ENCODE measurements at places on chromosomes 16 and 17.

DNA sequence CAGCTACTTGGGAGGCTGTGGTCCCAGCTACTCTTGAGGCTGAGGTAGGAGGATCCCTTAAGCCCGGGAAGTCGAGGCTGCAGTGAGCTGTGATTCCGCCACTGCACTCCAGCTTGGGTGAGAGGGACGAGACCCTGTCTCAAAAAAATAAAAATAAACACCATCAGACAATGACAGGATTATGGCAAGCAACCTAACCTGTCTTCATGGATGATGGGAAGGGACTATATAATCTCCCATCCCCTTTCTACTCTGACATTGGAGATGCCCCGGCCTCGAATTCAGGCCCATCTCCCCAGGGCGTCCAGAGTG, 893 bp downstream of the TRIM25 start:
- no peak for DNase-seq

- DNase-seq: no peak
Measured at GRCh38 chr17:8503807-8504206, 68.1 kb downstream of the NDEL1 start.

GRCh38 chr17:38701504-38702165, 3.4 kb upstream of the MLLT6 start:
- peak; percentile 79 for DNase-seq

DNA sequence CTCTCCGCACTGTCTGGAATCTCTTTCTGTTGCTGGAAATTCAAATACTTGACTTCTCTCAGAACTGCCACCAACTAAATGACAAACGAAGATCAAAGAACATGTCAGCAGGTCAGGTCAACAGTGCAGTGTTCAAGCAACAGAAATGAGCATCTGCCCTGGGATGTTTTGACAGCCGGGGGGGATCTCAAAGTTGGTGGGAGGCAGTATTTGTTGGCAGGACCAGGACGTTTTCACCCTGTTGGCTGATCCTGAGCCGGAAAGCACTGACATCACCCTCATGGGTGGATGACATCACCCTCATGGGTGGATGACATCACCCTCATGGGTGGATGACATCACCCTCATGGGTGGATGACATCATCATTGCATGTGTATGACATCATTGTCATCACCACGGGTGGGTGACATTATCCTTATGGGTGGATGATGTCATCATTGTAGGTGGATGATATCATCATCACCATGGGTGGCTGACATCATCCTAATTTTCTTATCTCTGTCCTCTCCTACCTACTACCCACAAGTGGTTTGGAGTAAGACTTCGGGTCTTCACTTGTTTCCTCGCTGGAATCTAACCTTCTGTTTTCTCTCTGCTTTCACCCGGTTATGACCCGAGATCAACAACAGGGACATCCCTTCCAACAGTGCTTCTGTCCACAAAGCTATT, 18.9 kb downstream of the DNAH17 start:
- no peak for DNase-seq

GRCh38 chr17:28760601-28761562, 17.1 kb downstream of the TRAF4 start:
- no peak for DNase-seq

GRCh38 chr17:6108987-6109386, 38.8 kb downstream of the WSCD1 start:
- DNase-seq: no peak

- DNase-seq: no peak
Measured at GRCh38 chr17:26818736-26819135, 475.2 kb upstream of the WSB1 start.
